ENCODE measurements at places on chromosomes 5 and 9. TPM values are rescaled to one million over a fixed set of nuclear protein-coding genes. Genes with fewer than 3 reads are reported as not detected.
A peak's percentile ranks its signal among the peaks of the same experiment; 100 is the strongest.

Gene PWWP2A
- 12.8 TPM for total RNA-seq

DNA sequence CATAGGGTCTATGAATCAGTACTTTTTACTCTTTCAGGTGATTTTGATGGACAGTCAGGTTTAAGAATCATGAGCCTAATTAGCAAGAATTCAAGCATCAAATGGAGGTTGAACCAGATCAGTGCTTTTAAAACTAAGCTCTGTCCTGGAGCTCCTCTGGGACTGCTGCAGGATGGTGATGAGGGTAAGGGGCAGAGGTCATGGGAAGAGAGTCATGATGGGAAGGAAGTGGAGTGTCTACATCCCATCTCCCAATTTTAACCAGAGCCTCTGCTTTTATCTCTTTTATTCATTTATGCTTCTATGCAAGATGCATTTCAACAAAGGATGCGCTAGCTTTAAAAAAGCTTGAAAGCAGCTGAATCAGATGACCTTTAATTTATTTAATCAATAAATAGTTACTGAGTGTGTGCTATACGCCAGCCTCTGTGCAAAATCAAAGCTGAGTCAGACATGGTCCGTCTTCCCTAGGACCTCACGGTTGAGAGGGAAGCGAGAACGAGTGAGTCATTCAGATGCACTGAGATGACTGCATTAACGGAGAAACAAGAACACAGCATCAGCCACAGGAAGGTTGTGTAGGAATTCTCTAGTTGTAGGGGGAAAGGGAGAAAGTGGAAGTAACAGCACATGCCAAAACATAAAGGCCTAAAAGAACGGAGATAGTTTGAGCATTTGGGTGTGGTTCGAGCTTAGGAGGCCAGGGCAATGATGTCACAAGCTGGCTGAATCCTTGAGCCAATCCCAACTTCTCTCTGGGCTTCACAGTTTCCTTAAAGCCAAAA lies 441.6 kb upstream of the BRINP1 start:
- peak; percentile 88 for DNase-seq

Gene BHMT
- total RNA-seq = not detected

- DNase-seq = peak; percentile 60
Observed at GRCh38 chr9:110351009-110351467, 13.4 kb upstream of the TXNDC8 start.

Gene ZFP2
- 0.35 TPM for total RNA-seq

Gene NME5
- total RNA-seq = 4.6 TPM

Gene PCDHB15
- 0.12 TPM for total RNA-seq

Gene C9orf153
- 0.40 TPM for total RNA-seq

Gene FAM221B
- total RNA-seq = not detected

GRCh38 chr5:147015405-147015804 lies 136.8 kb upstream of the PPP2R2B start:
- no peak for DNase-seq

Gene ZNF346
- total RNA-seq = 9.6 TPM

GRCh38 chr5:148875205-148875875 lies 48.9 kb downstream of the ADRB2 start:
- DNase-seq = no peak

GRCh38 chr5:147072622-147073021 lies 162.2 kb upstream of the STK32A start:
- no peak for DNase-seq

DNA sequence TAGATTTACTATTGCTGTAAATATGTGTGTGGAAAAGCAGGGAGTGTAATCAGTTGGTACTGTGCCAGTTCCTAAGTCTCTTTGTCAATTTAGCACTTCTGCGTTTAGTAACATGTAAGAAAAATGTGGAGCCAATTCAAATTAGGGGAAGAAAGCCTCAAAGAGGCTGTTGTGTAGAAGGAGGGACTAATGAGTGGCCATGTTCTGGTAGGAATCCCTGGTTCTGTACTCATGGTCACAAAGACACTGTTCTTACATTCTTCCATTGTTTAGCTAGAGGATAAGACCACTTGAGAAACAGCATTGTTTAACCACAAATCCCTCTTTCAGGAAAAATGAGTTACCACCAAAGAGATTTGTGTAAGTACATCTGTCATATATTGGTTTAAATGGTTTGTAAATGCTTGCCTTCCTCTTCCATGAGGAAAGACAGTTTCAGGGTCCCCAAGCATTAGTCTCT lies 14.9 kb downstream of the ARHGEF28 start:
- peak; percentile 43 for DNase-seq

- no peak for DNase-seq
Observed at GRCh38 chr5:179127136-179128040, 67.2 kb downstream of the ZNF354C start.

- DNase-seq = no peak
Observed at GRCh38 chr5:158670201-158670600, 429.5 kb downstream of the EBF1 start.

GRCh38 chr5:58135571-58136335 lies 324.1 kb downstream of the PLK2 start:
- DNase-seq = no peak

Gene C6
- total RNA-seq = not detected

Gene LMAN2
- total RNA-seq = 274 TPM

GRCh38 chr5:72146056-72146455 lies 38.8 kb downstream of the MAP1B start:
- no peak for DNase-seq

- DNase-seq = no peak
Observed at GRCh38 chr9:137579259-137579604, 507 bp upstream of the DPH7 start.

DNA sequence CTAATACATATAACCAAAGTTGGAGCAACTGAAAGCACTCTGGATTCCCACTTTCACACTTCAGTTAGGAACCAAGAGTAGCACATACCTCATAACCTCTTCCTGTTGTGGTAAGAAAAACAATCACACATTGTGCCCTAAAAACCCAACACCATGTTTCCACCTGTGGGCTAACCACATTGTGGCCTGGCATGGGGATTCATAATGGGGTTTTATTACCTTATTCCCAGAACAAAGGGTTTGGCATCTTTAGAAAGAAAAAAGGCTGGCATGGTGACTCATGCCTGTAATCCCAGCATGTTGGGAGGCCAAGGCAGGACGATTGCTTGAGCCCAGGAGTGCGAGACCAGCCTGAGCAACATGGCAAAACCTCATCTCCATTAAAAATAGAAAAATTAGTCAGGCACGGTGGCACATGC lies 60.6 kb downstream of the HSD17B3 start:
- DNase-seq = no peak

Gene BARHL1
- not detected for total RNA-seq

- no peak for DNase-seq
Observed at GRCh38 chr9:89926691-89927220, 321.9 kb downstream of the GADD45G start.

Gene FREM1
- total RNA-seq = not detected

- no peak for DNase-seq
Observed at GRCh38 chr9:38137342-38137741, 68.3 kb upstream of the SHB start.

Gene C5orf46
- not detected for total RNA-seq

Gene DNM1
- 1.2 TPM for total RNA-seq

DNA sequence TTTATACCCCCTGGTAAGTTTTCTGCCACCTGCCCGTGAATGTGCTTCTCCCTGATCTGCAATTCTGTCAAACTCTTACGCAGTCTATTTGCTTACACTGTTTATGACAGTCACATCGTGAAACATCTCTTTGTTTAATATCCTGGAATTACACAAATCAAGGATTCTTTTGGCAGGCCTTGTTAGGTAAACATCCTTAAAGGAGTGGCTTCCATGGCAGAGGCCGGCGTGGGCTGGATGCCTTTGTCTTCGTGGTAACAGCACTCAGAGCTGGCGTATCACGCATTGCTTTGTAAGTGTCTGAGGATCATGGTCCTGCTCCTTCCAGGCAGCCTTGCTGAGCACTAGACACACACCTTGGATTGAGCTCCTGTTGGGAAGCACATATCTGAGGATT lies 145.7 kb downstream of the IRX1 start:
- no peak for DNase-seq

GRCh38 chr5:147673266-147673665 lies 109.3 kb downstream of the JAKMIP2 start:
- DNase-seq = no peak

DNA sequence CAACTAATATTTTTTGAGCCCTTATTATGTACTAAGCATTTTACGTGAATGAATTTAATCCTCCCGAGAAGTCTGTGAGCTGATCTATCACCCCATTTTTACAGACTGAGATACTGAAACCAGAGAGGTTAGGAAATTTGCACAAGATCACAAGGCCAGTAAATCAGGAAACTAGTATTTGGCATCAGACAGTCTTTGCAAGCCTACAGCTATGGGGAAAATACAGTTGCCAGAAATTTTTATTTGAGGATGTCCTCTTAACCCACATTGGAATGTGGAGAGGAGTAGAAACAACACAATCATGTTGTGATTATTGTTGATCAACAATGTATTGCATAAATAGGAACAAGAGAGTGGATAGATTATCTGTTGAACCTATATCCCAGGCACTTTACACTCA lies 2.3 kb upstream of the SLC46A2 start:
- DNase-seq = no peak

DNA sequence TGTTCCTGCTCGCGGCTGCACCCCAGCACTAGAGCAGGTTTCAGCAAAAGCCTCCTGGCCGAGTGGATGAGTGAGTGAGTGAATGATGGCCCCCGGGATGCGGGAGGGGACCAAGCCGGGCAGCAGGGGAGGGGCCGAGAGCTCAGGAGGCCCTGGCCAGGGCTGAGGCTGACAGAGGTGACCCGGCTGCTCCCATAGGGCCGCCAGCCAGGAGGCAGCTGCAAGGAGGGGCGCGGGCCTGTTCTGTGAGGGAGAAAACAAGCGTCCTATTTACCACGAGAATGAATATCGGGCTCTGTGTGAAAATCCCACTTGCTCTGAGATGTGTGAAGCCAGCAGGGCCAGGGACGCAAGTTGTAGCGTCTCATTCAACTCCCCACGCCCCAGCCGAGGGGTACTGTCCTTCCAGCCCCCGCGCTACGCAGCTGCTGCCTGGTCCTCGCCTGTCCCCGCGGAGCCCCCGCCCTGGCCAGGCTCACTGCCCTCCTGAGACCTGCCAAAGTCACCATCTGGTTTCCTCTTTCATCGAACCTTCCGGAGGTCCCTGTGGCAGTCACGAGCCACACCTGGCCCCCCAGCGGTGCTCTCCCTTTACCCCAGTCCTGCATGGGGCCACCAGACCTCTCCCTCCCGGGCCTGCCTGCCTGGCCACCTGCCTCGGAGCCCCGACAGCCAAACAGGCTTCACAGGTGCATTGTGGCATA lies 38.8 kb downstream of the RASGEF1C start:
- no peak for DNase-seq

- DNase-seq = no peak
Observed at GRCh38 chr5:138351056-138351455, 1.4 kb upstream of the KDM3B start.

- DNase-seq = no peak
Observed at GRCh38 chr5:172617817-172618216, 23.2 kb upstream of the NEURL1B start.

DNA sequence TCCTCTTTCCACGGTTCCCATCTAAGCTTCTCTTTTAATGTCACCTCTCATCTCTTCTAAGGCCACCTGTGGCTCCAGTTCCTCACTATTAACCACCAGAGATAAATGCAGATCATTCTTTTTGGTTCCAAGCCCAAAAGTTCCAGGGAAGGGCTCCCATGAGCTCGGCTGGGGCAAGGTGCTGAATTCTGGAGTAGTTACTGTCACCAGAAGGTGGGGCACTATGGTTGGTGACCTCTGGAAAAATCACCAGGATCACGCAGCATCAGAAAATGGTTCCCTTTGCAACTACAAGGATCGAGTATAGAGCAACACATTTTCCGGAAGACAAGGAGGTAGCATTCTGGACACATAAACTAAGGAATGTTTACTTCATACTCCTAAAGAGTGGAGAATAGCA lies 528.7 kb upstream of the DAP start:
- no peak for DNase-seq

GRCh38 chr5:151047814-151048425 lies 27.5 kb downstream of the GPX3 start:
- DNase-seq = peak; percentile 13

- DNase-seq = no peak
Observed at GRCh38 chr5:142829801-142830220, 59.6 kb downstream of the ARHGAP26 start.

Gene LMBRD2
- 9.7 TPM for total RNA-seq

Gene CAVIN4
- 0.67 TPM for total RNA-seq

Gene NXNL2
- total RNA-seq = not detected

DNA sequence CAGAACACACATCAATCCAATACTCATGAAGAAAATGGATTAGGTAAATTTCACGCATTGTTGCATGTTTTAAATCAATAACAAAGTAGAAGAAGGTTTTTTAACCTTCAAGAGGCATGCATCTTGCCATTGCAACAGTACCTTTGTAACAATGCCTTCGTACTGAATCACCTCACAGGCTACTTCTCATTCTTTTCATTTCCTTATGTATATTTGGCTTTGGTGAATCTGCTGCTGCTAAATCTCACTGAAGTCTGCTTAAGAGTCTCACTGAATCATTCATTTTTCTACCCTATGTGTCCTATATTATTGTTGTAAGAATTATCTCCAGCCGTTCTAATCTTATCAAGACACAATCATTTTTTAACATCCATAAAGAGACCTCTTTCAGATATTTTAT lies 152.5 kb downstream of the CDH10 start:
- DNase-seq = no peak

DNA sequence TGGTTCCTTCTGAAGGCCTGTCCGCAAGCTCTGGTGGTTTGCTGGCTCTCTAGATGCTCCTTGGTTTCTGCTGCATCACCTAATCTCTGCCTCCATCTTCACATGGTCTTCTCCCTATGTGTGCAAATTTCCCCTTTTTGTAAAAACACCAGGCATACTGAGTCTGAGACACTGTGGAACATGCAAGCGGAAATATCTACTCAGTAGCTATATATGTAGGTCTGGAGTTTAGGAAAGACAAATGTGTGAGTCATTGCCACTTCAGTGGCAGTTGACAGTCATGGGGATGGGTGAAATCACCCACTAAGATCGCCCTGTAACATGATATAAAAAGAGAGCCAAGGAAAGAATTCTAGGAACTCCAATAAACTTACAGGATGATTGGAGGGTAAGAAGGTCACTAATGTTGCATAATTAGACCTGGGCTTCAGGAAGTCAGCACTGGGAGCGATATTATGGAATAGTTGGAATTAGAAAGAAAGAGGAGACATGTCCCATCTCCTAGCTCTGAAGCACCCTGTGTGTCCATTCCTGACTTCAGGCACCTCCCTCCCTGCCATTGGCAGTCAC lies 22.7 kb upstream of the UBLCP1 start:
- DNase-seq = peak; percentile 27

Gene PCDHB5
- 0.07 TPM for total RNA-seq

DNA sequence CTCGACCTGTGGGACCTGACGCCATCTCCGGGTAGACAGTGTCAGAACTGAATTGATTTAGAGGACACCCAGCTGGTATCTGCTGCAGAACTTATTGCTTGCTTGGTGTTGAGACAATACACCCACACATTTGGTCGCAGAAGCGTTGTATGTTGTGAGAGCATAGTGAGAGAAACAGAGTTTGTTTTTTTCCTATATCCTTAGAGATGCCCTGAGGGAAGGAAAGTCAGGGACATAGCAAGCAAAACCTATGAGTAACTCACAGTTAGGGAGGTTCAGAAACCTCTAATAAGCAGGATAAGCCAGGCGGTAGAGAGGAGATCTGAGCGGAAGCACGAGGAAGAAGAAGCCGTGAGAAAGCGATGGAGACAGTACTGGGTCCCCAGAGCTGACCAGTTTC lies 59.8 kb downstream of the PTCD2 start:
- DNase-seq = no peak

Data from NCI-H460 (cell line).